ENCODE measurements at places on chromosomes 3 and 15.

DNA sequence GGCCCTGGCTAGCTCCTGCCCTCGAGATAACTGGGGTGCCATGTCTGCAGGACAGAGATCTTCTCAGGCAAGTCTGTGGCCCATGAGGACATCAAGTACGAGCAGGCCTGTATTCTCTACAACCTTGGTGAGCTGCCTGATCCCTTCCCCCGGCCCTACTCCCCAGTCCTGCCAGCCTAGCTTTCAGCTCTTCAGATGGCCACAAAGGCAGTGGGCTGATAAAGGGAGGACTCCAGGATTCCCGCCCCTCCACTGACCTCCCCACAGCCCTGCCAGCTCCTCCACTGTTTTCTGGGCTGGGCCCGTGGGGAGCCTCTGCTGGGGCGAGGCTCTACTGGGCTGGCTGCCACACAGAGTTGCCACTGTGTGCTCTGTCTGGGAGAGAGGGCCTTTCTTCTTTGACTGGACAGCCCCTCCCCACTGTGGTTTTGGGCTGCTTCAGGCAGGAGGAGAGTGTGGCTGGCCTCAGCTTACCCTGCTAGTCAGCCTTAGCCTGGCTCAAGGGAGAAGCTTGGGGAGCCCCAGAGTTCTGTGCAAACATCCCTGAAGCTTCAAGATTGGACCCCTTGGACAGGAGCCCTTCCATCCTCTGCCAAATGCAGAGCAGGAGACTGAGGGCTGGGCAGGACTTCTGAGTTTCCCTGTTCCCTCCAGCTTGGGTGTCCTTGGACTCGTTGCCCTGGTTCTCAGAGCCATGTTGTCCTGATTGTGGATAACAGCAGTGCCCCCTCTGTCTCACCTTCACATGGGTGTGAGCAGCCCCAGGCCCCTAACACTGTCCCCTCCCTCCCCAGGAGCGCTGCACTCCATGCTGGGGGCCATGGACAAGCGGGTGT lies 24.4 kb downstream of the PTPN23 start:
- DNase-seq, result no peak

DNA sequence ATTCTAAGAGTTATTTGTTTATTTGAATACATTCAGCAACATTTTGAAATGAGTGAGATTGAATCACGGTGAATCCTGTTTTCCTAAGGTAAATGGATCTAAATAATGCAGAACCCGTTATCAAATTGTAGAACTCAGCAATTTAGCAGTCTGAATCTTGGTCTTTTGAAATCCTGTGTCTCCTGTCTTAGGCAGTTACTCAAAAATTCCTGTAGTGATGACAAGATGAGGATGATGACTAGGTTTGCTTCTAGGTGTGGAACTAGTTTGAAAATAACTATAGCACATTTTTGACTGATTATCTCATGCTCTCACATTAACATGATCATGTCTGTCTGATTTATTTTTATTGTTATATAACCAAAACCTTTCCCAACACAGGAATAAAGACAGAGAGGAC lies 115.0 kb downstream of the RAP2B start:
- DNase-seq, result no peak

DNA sequence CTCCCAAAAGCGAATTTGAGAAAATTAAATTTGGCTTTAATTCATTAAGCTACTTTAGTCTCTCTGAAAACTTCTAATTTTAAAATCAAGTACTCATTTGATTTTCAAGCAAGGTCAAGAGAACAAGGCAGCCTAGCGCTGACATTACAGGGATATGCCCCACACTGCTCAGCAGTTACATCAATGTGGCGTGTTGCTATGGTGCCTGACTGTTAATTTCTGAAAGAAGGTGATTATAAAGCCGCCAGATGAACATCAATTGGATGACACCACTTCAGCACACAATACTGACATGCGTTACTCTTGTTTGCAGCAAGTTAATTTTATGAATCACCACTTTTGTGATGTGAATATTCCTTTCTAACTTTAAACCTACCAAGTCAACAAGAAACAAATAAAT lies 284.4 kb downstream of the FOXP1 start:
- no peak for DNase-seq

DNA sequence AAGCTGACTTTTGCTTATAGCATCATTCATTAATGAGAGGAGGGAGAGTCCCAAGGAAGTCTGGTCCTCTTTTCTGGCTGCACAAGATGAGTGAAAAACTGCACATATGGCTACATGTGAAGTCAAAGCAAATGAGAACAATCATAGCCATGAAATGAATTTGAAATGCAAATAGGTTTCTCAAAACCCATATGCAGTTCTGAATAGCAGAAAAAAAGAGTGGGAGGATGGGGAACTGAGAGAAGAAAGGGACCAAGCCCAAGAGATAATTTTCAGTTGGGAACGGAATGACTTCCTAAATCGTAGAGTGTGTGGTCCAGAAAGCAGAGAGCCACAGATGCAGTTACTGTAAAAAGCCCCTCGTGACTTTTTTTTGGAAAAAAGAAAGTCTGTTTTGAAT lies 66.3 kb downstream of the GTPBP8 start:
- no peak for DNase-seq

Data from GM12891 (cell line).